Left renal pelvis (tissue), 4 donors: ENCODE measurements at places on chromosomes 2 and 18. TPM values are rescaled to one million over a fixed set of nuclear protein-coding genes. Genes with fewer than 3 reads are reported as not detected.

GRCh38 chr2:32284321-32284720 is 6.6 kb downstream of the YIPF4 start:
- DNase-seq = no peak

- no peak for DNase-seq
Measured at GRCh38 chr2:8469709-8470493, 212.0 kb upstream of the ID2 start.

DNA sequence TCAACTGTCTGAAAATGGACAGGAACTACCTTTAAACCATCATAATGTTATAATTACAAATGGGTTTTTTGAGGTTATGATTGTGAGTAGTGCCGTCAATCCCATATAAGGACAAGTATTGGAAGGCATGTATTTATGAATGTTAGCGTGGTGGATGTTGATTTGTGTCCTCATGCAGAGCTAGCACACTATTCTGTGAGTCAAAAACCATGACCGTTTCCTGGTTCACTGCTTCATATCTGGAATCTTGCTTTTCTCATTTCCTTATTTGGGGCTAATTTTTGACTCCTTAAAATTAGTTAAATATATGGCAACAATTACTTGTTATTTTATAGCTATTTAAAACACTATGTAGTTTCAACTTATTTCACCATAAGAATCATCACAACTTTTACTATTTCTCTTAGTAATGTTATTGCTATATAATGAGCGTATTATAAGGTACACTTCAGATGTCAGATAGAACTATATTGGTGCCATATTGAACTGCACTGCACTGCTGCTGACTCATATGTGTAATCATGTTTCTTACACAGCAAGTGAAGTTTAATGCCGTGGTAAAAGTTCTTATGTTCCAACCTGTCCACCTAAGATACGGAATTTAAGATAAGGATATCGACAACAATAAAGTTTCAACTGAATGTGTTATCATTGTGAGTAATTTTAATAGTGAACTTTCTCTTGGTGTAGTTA is 192.8 kb downstream of the PTGR3 start:
- no peak for DNase-seq

DNA sequence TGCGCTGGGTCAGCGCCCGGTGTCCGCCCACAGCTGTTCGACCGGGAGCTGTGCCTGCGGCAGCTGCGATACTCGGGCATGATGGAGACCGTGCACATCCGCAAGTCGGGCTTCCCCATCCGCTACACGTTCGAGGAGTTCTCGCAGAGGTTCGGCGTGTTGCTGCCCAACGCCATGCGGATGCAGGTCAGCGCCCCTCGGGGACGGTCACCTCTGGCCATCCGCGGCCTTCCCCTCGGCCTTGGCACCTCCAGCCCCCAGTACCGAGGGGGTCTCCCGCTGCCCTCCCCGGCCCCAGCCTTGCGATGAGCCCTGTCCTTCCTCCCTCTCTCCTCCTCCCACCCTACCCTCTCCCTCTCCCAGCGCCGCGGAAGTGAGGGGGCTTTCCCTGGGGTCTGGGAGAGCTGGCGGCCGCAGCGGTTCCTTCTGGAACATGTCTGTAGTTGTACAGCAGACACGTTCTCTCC is 53.2 kb upstream of the GPR17 start:
- DNase-seq = no peak

- no peak for DNase-seq
Measured at GRCh38 chr18:11106894-11107293, 42.5 kb downstream of the PIEZO2 start.

DNA sequence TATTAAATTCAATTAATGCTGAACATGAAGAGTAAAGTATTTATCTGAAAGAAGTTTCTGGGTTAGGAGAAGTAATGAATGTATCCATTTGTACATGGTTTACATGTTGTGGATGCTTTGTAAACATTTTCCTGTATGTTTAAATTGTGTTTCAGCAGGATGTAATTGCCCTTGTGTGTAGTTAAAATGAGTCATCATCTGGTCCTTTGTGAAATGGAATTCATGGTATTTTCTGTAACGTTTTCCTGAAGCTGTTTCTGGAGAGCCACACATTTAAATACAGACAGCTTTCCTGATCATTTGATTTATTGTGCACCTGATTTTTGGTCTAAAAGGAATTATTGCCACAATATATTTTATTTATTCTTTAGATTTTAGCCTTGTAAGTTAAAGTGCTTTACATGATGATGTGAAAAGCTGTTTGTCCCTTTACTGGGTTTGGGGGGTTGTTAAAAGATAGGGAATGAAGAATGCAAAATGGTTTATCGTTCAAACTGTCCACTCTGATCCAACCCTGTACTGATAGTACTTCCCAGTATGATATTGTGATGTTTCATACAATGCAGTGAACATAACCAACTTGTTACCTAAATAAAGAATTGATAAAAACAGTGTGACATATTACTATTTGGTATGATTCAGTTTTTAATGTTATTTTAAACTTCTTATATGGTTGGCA is 41.7 kb upstream of the SLC3A1 start:
- no peak for DNase-seq

DNA sequence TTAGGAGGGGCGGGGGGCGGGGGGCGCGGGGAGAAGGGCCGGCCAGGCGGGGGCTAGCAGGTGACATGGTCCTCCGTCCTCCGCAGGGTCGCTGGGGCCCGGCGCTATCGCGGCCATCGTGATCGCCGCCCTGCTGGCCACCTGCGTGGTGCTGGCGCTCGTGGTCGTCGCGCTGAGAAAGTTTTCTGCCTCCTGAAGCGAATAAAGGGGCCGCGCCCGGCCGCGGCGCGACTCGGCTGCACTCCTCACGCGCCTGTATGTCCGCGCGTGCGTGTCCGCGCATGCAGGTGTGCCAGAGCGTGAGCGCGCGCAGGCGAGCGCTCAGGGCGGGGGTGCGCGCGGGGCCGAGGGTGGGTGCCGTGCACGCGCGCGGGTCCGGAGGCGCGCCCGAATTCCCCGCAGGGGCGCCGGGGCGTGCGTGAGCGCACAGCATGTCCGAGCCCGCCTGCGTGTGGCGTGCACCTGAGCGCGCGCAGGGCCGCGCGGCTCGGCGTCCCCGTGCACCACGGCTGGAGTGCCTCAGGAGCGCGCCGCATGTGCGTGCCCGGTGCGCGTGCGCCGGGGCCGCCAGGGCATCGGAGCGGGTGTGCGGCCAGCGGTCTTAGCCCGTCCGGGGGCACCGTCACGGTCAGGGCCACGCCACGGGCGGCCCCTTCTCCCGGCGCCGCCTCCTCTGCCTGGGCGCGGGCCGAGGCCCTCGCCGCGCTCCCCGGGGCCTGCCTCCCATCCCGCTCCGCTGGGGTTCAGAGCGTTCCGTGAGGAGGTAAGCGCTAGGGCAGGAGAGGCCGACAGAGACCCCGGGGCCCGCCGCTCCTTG is 6.3 kb downstream of the SNORC start:
- no peak for DNase-seq

DNA sequence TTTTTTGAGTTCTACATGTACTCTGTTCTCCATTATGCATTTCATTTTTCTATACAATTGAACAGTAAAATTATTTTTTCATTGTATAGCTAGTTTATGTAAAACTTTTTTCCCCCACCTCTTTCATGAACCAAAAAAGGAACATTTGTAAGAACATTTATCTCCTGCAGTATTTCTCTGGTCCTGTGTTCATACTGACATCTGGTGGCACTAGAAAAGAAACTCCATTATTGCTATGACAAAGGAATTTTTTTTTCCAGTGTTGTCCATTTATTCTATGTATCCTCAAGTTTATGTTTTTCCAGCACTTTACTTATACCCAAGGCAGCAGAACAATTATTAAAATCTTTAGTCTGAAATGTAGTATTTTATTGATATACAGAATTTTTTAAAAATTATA is 27.4 kb upstream of the CHAC2 start:
- DNase-seq = no peak

- no peak for DNase-seq
Measured at GRCh38 chr2:120660771-120661459, 74.8 kb upstream of the GLI2 start.

- no peak for DNase-seq
Measured at GRCh38 chr2:215967590-215968378, 45.6 kb downstream of the MREG start.

DNA sequence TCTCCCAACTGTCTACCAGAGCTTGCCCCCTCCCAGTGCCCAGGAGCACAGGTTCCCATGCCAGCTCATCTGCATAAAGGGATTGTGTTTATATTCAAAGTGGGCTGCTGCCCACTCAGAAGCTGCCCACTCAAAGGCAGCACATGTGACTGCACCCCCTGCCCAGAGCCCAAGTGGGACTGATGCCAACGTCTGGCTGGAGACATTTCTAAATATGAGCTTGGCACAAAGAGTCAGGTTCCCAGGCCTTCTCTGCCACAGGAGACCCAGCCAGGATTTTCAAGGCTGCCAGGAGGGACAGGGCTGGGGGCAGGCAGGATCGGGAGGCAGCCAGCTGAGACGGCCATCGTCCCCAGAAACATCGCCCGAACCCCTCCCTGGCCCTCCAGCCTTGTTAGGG is 67.1 kb downstream of the ZBTB7C start:
- no peak for DNase-seq

DNA sequence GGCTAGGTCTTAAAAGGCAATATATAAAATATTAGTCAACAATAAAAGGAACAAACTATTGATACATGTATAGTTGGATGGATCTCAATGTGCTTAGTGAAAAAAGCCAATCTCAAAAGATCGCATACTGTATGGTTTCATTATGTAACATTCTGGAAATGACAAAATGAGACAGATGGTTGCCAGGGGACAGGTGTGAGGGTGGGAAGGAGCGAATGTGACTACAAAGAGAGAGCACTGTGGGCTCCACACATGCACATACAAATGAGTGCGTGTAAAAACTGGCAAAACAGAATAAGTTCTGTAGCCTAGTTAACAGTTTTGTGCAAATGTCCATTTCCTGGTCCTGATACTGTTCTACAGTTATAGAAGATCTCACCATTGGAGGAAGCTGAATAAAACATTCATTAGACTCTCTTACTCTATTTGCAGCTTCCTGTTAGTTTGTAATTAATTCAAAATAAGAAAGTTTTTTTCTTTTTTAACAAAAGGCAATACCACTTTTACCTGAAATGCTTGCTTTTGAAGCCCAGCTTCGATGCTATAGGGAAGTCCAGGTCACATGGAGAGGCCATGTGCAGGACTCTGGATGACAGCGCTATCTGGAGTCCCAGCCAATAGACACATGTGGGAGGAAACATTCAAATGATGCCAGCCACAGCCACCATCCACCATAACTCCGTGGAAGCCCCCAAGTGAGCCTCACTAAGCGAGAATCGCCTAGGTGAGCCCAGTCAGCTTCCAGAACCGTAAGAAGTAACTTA is 21.0 kb upstream of the C2orf80 start:
- DNase-seq = no peak

- no peak for DNase-seq
Measured at GRCh38 chr2:174035981-174036742, 71.0 kb upstream of the SP3 start.

GRCh38 chr2:197950006-197950405 is 145.6 kb downstream of the PLCL1 start:
- no peak for DNase-seq

DNA sequence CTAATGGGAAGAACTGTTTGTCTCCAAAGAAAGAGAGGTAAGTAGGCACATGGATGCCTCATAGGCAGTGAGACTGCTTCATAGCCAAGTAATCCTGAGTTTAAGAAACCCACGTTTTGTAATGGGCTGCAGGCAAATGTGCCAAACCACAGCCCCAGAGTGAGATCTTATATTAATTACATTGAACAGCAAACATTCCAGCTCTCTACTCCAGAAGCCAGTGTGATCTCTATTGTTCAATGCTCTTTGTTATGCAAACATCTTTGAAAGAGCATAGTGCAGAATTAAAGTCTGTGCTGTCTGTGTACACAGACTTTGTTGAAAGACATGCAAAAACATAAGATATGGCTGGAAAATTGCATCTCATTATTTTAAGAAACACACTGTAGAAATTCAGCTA is 720.8 kb upstream of the REG3G start:
- DNase-seq = no peak

GRCh38 chr2:19702267-19702666 is 199.5 kb downstream of the TTC32 start:
- no peak for DNase-seq

- DNase-seq = no peak
Measured at GRCh38 chr2:189060096-189060642, 86.0 kb downstream of the COL3A1 start.

DNA sequence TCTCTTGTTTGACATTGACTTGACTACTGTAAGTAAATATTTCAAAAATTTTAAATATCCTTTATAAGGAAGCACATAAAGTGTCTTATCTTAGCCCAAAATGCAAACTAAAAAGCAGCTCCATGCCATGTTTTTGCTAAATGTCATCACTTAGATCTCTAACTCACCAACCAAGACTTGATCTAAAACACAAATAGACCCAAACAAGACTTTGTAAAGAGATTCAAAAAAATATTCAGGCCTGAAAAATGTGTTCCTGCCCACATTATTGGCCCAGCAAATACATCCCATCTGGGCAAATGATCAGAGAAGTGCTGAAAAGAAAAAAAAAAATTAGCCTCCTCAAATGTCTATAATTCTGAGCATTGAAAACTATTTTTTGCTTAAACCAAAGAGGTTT is 187.6 kb downstream of the MREG start:
- no peak for DNase-seq

DNA sequence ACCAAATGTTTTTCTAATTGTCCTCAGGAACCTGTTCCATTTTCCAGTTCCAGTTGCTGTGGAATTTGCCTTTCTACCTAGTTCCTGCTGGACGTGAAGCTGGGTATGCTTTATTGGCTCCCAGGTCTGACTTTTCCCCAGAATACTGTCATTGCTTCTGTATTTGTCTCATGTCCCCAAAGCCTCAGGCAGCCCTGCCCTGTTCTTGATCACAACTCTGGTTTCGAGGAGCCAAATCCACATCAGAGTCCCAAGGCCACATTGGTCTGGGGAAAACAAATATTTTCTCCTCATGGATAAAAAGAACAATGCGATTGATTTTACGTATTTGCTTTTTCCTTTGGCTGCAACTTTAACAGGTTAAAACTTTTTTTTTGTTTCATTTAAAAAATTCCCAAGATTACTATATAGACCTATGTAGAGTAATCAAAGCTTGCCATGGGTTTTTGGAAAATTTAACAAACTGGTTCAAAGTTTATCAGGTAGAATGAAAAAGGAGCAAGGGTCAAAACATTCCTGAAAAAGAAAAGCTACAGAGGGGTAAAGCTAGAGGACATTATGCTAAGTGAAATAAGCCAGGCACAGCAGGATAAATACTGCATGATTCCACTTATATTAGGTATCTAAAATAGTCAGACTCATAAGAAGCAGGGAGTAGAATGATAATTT is 85.2 kb downstream of the MDH1 start:
- no peak for DNase-seq

Gene SLC40A1
- 118 TPM for polyA plus RNA-seq

Gene SLC30A3
- 8.7 TPM for polyA plus RNA-seq

Gene HAAO
- 54.8 TPM for polyA plus RNA-seq

Gene CNRIP1
- 19.5 TPM for polyA plus RNA-seq

Gene ALPG
- polyA plus RNA-seq = not detected

Gene SPC25
- polyA plus RNA-seq = 25.8 TPM

Gene C2orf78
- not detected for polyA plus RNA-seq

Gene PLCD4
- 7.4 TPM for polyA plus RNA-seq

Gene NR4A2
- 4.4 TPM for polyA plus RNA-seq

Gene TET3
- 24.1 TPM for polyA plus RNA-seq

Gene CXCR1
- polyA plus RNA-seq = not detected

Gene IL36B
- not detected for polyA plus RNA-seq

Gene CTDSP1
- 131 TPM for polyA plus RNA-seq
